Subcutaneous adipose tissue (tissue), 4 donors: ENCODE measurements at places on chromosomes 2 and 18. TPM values are rescaled to one million over a fixed set of nuclear protein-coding genes. Genes with fewer than 3 reads are reported as not detected.

Gene GALNT3
- 5.5 TPM for total RNA-seq

Gene CHAC2
- 4.0 TPM for total RNA-seq

Gene CCDC102B
- total RNA-seq = 12.9 TPM

Gene LBH
- total RNA-seq = 11.7 TPM

Gene EFHD1
- total RNA-seq = 41.2 TPM

Gene TET3
- total RNA-seq = 11.4 TPM

Gene DUSP11
- total RNA-seq = 31.0 TPM

Gene CHRND
- total RNA-seq = not detected

Gene XIRP2
- not detected for total RNA-seq

Gene CRYGC
- not detected for total RNA-seq

Gene FOXD4L1
- total RNA-seq = not detected

Gene FZD7
- total RNA-seq = 6.6 TPM

Gene SLC9A4
- total RNA-seq = not detected

Gene DDX18
- 37.1 TPM for total RNA-seq

Gene GKN1
- total RNA-seq = not detected

Gene CXCR1
- total RNA-seq = not detected

Gene DGUOK
- 34.8 TPM for total RNA-seq

Gene GTF2A1L
- total RNA-seq = 2.5 TPM

Gene PRKAG3
- not detected for total RNA-seq

Gene NAPG
- 27.1 TPM for total RNA-seq

Gene NFE2L2
- total RNA-seq = 79.1 TPM

Gene PDE1A
- 10.9 TPM for total RNA-seq

Gene LIPG
- total RNA-seq = not detected

Gene TDRD15
- total RNA-seq = 1.6 TPM

Gene REG1B
- total RNA-seq = not detected

Gene ELOA2
- not detected for total RNA-seq

Gene SP5
- total RNA-seq = 7.0 TPM

Gene UGT1A8
- not detected for total RNA-seq

Gene SLC5A7
- total RNA-seq = under 0.01 TPM

Gene FAM124B
- total RNA-seq = 5.7 TPM

Gene ACVR1
- total RNA-seq = 34.7 TPM

Gene TUBB8B
- total RNA-seq = not detected
